ENCODE measurements at places on chromosomes 3 and 15. TPM values are rescaled to one million over a fixed set of nuclear protein-coding genes. Genes with fewer than 3 reads are reported as not detected.

Gene CKMT1A
- not detected for total RNA-seq

Gene SAMD7
- total RNA-seq, result not detected

Gene GABRB3
- total RNA-seq, result under 0.01 TPM

Gene AGBL1
- total RNA-seq, result not detected

Data from subcutaneous adipose tissue (tissue), 4 donors.